ENCODE measurements at places on chromosomes 5 and 9.

DNA sequence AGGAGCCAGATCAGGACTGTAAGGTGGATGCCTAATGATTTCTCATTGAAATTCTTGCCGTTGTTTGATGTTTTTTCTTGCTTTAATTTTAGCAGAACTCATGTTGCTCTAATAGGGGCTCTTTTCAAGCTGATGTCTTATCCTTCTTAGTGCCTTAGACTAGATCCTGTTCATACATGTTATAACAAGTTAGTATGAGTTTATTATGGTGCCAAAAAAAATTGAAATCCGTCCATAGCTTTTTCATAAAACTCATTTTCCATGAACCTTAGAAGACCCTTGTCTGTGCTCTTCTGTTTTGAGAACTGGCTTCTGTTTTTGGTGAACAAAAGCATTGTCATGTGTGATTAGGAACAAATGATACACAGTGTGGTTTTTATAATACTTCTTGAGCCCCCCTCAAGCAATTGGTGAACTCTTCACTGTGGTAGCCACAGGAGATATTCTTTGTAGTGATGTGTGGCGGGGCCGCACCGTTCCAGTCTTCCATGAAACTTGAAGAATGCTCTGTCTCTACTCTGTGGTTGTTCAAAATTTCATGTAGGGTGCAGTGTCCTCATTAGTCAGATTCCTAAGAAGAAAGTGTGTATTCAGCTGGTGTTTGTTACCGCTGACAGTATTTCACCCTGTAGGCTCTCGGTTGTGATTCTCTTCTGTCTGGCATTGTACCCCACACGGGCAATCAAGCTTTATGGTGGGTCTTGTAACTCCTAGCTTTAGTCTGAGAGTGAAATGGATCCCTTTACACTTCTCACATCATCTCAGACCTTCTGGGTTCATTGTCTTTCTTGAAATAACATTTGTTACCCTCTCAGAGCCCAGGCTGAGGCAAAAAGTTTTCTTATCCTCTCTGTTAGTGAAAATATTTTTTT lies 10.7 kb downstream of the OTULIN start:
- no peak for DNase-seq

DNA sequence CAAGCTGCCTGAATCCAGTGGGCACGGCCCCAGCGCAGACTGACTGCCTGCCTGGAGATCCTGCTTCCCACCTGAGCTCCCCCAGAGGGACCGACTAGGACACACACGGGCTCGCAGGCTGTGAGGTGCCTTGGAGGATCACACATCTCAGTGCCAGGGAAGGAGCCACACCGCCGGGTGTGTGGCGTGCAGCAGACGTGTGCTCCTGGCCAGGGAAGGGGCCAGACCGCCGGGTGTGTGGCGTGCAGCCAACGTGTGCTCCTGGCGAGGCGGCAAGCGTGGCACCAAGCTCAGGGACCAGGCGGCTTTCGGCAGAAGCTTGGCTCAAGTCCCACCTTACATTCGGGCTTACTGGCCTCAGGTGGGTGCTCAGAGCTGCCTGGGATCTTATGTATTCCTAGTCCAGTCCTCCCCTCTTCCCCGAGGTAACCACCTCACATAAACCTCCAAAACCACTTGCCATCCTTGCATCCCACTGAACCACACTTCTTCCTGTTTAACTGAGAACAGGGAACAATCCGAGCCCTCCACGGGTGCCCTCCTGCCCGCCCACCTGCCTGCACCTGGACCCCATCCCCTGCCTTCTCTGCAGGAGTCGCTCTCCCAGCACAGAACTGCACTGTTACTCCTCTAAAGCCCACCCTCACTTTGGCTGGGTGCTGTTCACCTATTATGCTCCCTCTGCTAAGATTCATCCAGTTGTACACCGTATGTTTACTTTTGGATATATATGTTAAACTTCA lies 22.4 kb upstream of the MRNIP start:
- no peak for DNase-seq

DNA sequence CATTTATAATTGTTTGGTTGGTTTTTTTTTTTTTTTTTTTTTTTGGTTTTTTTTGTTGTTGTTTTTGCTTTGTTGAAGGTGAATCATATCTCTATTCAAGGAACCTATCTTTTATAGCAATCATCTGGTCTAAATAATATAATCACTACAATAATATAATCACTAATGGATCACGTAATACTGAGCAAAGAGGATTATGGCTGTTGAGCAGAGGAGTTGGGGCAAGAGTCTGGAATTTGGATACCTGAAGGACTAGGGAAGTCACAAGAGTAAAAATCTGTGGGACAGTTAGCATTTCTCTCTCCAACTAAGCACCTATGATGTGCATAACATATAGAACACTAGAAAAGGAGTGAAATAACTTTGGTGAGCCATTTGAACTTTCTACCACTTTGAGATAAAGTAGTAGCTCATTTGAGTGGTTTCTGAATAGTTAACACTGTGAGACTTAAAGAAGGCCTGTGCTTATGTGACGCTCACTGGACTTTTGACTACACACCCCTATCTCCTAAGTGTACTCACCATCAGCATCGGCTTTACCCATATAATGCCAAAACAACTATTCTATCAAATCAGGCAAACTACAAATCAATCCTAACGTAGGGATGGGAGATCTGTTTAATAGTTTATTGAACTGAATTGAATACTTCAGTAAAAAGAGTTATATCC lies 564.9 kb upstream of the TUSC1 start:
- DNase-seq: no peak

DNA sequence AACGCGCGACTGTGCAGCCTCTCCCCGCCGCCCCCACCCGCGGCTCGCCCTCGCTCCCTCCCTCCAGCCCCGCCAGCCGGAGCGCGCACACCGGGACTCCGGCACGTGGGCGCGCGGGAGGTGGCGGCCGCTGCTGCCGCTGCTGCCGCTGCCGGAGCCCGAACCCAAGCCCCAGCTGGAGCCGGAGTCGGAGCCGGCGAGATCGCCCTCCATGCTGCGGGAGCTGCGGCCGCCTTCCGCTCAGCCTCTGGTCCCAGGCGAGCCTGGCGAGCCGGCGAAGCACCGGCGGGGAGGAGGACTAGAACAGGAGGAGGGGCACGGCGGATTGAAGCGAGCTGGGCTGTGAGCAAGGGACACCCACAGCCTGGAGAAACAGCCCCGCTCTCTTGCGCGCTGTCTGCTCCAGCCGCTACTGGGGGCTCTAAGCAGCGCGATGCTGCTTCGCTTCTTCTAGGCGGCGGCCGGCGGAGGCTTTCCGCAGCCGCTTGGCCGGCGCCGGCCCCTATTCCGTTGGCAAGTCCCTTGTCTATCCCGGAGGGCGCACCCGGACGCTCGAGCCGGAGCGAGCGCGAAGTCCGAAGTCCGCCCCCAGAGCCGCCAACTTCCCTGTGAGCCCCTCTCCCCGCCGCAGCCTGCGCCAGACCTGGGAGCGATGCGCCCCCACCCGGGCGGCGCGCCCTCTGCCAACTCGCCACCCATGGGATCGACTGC lies 598.7 kb upstream of the SGCD start:
- DNase-seq: no peak

DNA sequence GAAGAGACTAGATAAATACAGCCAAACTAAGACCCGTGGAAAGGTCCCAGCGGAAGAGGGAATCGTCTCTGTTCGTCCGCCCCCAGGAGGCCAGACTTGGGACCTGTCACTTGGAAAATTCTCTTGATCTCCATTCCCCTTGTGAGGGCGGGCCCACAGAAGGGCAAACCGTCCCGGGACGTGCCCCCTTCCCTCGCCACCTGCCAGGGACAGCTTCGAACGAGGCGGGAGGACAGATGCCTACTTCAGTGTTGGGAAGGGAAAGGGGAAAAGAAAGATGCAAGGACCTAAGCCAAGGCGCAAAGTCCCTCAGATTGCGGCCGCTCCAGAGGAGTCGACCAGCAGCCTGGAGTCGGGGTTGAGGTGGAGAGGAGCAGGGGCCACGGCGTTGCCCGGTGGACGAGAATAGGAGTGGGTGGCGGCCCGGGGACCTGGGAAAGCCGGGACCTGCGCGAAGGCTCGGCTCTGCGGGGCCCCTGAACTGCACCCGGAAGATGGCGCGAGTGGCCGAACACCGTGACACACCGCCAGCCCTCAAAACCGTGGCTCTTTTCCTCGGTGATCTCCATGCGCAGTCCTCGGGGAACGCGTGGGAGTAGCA lies 4.4 kb upstream of the EBF1 start:
- no peak for DNase-seq

- no peak for DNase-seq
Measured at GRCh38 chr5:119290607-119291006, 65.2 kb upstream of the TNFAIP8 start.

- DNase-seq: no peak
Measured at GRCh38 chr9:13823026-13823425, 490.9 kb downstream of the NFIB start.

DNA sequence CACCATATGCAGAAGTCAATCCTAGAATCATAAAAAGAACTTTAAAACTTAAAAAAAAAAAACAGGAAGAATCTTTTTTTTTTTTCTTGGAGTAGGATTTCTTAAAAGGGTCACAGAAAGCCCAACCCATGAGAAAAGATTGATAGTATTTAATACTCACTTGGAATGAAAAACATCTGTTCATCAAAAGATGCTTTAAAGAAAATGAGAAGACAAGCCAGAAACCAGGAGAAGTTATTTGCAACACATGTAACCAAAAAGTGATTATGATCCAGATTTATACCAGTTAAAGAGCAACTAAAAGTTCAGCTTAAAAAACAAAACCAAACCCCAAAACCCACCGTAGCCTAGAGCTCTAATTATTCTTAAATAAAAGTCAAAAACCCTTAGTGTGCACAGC lies 69.3 kb downstream of the TLE4 start:
- no peak for DNase-seq

DNA sequence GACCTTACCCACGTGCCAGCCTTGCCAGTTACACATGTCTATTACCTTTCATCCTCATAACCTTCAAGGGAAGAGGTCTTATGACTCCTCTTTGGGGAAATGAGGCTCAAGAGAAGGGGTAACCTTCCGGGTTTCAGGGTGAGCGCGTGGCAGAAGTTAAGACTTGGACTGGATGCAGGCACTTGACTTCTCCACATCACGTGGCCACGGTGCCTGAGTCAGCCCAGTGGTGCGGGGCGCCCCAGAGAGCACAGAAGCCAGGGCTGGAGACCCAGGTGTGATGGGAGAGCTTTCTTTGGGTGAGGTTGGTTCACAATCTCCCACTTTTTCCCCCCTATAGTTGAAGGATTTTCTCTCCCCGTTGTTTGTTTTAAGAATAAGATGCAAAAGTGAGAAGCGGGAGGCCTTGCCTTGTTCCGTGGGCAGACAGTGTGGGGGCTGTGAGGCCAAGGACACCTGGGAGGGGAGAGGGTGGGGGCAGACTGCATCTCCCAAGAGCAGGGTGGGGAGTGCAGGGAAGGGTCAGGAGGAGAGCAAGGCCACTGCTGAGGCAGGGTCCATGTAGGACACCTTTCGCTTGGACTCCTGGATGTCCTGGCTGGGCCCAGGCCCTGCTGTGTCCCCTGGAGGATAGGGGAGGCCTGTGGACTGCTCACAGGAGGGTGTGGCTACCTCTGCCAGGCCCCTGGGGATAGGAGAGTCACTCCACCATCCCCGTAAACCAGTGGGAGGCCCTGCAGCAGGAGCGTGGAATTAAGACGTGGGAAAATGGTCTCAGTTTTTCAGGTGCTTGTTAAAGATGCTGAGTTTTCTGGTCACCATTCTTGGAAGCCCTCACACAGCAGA lies 90.0 kb upstream of the CTSL start:
- DNase-seq: no peak

DNA sequence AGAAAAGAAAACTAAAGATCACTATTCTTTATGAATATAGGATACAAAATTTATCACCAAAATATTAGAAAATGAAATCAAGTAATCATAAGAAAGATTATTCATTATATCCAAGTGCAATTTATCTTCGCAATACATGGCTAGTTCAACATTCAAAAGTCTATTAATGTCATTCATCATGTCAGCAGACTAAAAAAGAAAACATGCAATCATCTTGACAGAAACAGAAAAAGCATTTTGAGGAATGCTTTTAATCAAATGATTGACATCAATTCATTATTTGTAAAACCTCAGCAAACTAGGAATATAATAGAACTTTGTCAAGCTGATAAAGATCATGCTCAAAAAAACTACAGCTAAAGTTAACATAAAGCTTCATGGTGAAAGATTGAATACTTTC lies 40.7 kb downstream of the ATPSCKMT start:
- DNase-seq: no peak

GRCh38 chr9:90881648-90882047 lies 80.0 kb downstream of the SYK start:
- no peak for DNase-seq

DNA sequence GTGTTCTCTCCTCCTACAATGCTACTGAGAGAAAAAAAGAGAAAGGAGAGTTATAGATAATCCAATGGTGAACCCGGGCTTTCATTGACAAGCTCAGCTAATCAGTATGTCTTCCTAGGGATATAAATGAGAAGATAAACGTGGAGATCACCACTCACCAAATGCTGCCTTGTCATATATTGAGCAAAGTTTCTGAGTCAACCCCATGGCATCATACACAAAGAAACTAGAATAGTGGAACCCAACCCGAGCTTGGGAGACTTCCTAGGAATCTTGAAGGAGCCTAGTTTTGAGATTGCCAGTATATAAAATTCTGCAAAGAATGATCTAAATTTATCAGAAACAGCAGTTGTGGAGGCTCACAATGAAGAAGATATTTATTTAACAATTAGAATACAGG lies 47.8 kb downstream of the PTPN3 start:
- no peak for DNase-seq

DNA sequence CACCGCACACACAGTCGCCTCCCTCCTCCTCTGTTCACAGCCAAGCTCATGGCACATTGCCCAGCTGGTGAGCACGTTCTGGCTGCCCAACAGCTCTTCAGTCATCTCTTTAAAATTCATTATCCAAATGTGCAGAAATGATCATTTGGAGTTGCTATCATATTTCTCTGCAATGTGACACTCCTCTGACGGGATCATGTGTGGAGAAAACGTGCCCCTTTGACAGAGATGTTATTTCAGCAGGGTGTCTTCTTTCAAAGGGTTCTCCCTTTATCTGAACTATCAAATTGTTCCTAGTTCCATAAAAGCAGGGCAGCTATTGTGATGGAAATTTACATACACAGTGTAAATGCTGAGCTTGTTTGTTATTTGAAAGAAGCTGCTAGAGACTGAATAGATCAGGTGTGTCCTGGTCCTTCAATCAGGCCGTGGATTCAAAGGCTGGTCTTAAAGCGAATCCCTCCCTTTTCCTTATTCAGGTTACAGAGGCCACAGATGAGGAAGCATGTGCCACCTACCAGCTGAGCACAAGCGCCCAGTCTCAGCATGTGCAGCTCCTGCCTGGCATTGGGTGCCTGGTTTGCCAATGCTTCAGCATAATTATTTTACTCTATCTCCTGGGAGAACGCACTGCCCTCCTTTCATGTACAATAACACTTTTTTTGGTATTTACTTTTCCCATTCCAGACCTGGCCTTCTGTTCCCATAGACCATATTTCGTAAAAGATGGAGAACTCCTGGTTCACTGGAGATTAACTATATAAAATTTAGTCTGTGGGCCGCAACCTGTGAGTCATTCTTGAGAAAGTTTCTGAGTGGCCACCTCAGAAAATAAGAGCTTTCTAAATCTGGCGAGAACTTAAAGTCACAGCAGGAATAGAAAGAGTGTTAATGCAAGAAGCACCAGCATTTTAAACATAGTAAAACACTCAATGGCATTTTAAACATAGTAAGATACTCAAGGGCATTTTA lies 433.7 kb downstream of the ENC1 start:
- DNase-seq: no peak
